ENCODE measurements at places on chromosomes 16 and 17.

DNA sequence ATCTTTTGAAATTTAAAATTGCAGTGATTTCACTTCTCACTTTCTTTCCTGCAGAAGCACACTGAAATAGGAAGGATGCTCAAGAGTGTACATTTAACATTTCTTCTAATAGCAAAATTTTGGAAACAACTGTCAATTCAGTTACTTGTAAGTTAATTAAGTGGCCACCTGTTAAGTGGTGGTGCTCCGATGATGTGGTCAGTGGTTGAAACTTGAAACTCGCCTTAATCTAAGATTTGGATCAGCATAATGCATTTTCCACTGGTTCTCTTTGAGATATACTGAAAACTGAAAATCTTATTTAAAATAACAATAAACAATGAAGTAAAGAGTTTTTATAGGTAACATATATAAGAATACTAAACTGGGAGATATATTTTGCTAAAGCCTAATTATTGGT lies 7.0 kb upstream of the MYH8 start:
- no peak for DNase-seq

GRCh38 chr17:60473788-60474187 lies 51.5 kb downstream of the CHCT1 start:
- DNase-seq, result peak; percentile 78

GRCh38 chr17:69448431-69449102 lies 34.1 kb downstream of the MAP2K6 start:
- peak; percentile 4 for DNase-seq

DNA sequence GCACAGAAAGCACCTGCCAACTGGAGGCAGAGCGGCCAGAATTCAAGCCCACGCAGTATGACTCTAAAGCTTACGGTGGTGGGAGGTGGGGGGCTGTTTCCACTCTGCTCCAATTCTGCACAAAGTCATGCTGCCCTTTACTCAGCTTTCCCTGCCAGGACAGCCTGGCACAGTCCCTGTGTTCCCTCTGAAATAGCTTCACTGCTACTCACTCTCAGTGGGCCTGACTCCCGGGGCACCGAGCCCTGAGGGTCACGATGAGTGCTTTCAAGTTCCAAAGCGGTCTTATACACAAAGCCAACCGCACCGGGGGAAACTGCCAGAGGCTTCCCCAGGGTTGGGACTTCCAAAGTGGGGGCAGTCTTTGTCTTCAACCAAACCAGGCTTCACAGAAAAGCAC lies 306.1 kb upstream of the XYLT1 start:
- DNase-seq, result no peak

DNA sequence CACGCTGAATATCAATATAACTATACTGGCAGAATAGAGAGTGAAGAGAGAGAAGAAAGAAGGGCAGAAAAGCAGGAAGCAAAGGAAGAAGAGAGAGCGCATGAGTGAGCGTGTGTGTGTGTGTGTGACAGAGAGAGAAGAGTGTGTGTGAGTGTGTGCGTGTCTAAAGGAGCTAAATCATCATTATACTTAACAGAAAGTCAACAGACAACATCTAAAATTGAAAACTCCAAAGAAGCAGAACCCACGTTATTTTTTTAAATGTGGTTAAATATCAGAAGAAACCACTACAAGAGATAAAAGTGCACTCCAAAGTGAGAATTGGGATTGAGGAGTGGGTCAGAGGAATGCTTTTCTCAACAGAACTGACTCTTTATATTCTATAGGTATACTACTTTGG lies 77.2 kb downstream of the BRIP1 start:
- no peak for DNase-seq

- no peak for DNase-seq
Observed at GRCh38 chr16:22938647-22939046, 124.7 kb downstream of the HS3ST2 start.

DNA sequence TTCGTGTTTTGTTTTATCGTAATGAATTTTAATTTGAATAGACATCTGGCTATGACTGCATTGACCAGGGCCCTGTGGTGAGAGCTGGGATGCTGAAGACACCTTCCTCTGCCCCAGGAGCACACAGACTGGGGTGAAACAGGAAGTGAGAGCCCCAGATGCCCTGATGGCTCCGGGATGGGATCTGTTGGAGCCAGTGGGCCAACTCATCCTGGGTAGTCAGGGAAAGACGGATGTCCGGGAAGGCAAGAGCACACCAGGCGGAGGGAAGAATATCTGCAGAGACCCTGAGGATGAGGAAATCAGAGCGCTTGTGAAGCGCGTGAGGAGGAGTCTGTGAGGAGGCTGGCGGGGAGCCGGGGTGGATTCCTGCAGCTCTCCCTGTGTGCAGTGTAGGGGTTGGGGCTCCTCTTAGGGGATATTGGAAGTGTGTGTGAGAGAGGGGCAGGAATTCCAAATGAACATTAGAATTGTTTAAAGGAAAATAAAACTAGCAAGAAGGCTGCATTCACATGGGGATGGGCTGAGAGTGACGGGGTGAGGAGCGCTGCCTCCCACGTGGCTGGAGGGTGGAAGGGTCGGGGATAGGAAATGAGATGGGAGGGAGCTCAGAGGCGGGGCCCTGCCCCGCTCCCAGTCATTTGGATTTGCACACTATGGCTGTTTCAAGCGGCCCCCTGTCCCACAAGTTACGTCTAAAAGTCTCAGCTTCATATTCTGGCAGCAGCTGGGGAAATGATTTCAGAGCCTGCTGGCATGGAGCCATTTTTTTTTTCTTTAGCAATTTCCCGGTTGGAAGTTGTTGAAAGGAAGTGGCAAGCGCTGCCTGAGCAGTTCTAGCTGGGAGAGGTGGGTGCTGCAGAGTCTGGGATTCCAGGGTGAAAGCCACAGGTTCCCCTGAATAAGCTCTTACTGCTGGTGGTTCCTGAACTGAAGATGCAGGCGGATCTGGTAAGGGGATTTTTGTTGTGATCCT lies 71.2 kb upstream of the LGALS9 start:
- DNase-seq, result peak; percentile 85

DNA sequence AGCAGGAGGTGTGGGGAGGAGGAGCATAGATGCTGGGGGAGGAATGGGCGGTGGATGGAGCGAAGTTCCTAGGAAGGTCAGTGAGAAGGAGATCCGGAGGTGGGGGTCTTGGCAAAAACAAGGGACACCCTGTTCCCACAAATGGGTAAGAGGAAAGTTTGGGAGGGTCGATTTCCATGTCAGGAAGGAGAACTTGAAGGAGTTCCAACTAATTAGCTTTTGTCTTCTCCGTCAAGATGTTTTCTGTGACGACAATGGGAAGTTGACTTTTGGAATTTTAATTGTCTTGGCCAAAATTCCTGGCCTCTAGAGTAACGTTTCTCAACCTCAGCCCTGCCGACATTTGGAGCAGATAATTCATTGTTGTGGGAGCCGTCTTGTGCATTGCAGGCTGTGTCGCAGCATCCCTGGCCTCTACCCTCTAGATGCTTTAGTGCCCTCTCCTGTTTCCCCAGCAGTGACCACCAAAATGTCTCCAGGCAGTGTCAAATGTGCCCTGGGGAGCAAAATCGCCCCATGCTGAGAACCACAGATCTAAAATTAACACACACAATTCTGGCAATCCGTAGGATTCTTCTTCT lies 97.1 kb downstream of the PITPNC1 start:
- peak; percentile 51 for DNase-seq

DNA sequence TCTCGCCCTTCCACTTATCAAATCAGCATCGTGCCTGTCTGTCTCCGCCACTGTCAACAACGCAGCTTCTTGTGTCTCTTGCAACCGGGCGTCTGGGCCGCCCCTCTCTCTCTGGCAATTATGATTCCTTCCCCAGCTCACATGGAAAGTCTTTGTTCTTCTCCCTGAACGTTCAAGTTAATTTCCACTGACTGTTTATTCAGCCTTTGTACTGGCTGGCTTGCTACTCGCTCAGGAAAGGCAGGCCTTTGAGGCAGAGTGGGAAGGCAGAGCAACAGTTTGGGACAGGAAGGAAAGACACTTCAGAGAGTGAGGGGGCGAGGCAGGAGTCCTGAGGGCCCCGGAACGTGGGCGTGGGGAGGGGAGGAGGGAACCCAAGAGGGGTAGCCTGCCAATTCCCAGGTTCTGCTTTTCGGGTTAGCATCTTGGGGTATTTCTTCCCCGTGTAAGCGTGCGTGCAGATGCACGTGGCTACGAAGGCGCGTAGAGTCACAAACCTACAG lies 50.8 kb downstream of the AKAP1 start:
- no peak for DNase-seq

DNA sequence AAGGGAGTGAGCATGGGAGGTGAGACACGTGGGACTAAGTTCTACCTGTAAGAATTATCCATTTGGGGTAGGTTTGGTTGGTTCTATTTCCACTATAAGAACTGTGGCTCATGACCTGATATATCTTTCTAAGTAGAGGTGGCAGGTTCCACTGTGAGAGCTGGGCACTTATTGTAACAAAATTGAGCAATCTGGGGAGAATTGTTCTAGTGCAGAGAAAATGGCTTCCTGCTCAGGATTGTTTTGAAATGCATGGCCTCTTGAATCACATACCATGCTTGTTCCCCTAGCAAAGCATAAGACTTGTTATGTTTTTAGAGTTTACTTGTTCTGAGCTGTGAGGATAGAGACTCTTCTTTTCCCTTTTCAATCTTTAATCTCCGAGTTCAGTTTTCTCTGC lies 125.9 kb downstream of the MAP2K6 start:
- peak; percentile 43 for DNase-seq

DNA sequence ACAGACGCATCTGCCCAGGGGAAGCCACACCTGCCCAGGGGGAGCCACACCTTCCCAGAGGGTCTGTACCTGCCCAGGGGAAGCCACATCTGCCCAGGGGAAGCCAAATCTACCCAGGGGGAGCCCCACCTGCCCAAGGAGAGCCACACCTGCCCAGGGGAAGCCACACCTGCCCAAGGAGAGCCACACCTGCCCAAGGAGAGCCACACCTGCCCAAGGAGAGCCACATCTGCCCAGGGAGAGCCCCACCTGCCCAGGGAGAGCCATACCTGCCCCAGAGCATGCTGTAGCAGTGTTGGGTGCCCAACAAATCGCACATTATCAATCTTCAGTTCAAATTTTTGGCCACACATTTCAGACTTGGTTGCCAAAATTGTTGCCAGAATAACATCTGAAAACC lies 19.6 kb downstream of the NPRL3 start:
- DNase-seq, result no peak

- peak; percentile 52 for DNase-seq
Observed at GRCh38 chr17:17947966-17948365, 24.2 kb downstream of the TOM1L2 start.

DNA sequence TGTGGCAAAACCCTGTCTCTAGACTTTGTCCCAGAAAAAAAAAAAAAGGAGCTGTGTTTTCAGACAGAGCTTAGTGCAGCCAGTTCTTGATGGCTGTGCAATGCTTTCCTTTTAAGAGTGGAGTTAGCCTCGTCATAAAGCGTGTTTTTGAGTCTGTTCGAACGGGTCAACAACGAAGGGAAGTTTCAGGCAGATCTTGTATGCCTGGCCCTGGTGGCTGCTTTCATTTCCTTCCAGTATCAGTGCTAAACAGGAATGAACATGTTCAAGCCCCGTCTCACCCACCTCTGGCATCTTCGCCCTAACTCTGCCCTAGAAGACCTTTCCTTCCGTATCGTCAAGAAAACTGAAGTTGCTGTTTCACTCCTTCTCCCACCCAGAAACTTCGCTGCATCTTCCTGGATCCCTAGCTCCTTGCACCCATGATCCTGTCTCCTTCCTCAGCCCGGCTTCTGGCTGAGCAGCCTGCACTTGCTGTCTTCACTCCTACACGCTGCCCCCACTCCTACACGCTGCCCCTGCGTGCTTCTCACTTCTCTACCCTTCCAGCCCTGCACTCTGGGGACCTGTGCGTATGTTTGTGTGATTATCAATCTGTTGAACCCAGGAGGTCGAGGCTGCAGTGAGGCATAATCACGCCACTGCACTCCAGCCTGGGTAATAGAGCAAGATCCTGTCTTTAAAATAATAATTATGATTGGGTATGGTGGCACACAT lies 55.3 kb downstream of the USP10 start:
- DNase-seq, result no peak

DNA sequence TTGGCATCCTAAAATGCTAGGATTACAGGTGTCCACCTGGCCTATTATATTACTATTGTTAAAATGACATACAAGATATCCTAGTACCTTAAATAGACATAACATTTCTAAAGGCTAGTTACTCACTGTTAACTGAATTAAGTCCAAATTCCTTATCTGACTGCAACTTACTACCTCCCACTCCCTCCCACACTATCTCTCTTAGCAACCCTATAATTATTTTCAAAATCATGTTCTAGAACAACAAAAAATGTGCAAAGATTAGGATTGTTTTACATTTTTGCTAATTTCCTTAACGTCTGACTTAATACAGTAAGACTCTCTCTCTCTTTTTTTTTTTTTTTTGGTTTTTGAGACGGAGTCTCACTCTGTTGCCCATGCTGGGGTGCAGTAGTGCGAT lies 2.2 kb upstream of the ATF7IP2 start:
- no peak for DNase-seq

DNA sequence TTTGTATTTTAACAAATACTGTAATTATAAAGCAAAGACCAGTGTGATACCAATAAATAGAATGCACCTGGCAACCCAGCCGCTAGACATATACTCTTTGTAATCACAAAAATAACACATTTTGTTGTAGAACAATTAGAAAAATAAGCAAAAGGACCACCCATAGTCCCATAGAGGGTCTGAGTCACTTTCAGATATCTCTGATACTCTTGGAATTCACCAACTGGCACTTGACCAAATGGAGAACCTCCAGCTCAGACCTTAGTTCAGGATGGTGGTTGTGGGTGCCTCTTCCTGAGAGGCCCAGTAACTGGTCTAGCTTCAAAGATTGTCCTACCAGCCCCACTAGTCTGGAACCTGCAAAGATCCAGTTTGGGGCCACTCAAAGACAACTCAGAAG lies 789 bp upstream of the TERF2 start:
- DNase-seq, result no peak

GRCh38 chr16:28258567-28258966 lies 33.8 kb upstream of the SBK1 start:
- DNase-seq, result peak; percentile 38

DNA sequence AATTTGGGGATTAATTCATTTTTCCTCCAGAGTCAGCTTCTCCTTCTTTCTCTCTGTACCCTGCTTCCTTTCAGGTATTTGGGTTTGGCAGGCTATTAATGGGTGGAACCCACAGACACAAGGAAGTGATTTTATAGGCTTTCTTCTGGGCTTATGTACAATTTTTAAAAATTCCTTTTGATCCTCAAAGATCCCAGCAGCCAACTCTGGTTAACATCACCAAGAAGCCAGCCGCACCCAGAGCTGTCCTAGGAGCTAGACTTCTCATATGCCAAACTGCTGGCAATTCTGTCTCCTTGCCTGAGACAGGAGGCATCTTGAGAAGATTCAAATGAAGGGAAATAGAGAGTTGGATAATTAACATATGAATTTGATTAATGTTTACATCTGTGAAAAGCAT lies 47.2 kb upstream of the ELAC2 start:
- DNase-seq, result no peak

Data from adipocyte (in vitro differentiated cells).